ENCODE measurements at places on chromosomes 13 and 19.

DNA sequence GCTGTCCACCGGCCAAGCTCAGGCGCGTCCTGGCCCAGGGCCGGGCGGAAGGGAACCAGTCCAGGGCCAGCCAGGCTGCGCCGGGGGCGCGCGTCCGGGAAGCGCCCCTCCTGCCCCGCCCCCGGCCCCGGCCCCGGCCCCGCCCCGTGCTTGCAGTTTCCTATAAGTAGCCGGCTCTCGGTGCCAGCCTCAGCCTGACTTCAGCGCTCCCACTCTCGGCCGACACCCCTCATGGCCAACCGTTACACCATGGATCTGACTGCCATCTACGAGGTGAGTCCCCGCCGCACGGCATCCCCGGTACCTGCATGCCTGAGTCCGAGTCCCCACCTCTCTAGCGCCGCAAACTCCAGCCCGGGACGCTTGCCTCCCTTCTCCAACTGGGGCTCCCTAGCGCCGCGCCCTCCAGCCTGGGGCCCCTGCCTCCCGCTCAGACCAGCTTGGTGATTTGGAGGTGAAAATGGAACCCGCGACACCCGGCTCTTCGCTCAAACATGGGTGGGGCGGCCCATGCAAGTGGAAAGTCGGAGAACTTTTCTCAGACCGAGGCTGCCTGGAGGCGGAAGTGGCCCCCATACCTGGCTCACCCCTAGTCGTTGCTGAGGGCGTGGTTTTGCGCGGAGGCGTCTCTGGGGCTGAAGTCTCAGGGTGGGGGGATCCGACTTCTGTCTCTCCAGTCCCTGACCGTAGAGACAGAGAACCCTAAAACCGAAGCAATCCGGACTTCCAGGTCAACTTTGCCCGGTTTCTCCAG lies at the start of gene ZFP36:
Gene ZFP36, plus strand, starts transcription at position 192 of the 754 bp plus-strand sequence. Its CDS starts 58 bp downstream, at position 250.
- DNase-seq, result peak; percentile 87

DNA sequence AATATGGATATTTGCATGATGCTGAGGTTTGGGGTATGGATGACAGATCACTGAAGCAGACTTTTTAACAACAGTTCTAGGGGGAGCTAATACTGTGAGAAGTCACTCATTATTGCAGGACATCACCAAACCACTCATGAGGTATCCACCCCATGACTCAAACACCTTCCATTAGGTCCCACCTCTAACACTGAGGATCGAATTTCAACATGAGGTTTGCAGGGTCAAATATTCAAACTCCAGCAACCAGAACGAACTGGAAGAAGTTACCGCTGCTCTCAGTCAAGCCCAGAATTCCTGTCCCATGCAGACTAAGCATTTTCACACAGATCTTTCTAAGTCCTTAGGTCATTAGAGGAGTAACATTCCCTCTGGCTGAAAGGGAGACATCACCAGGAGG lies 758.9 kb downstream of the UQCRFS1 start:
- no peak for DNase-seq

- DNase-seq, result no peak
Measured at GRCh38 chr13:36217456-36217855, 3.1 kb upstream of the SOHLH2 start.

- DNase-seq, result no peak
Measured at GRCh38 chr13:81872581-81872980, 1531.7 kb upstream of the SPRY2 start.

- DNase-seq, result no peak
Measured at GRCh38 chr13:112704308-112705145, 14.7 kb downstream of the ATP11A start.
